Fibroblast of upper back skin (primary cell): ENCODE measurements at places on chromosomes 2 and 18.

GRCh38 chr18:59893971-59894370, 5.8 kb upstream of the PMAIP1 start:
- DNase-seq: no peak

GRCh38 chr2:22198381-22199283, 1074.9 kb downstream of the TDRD15 start:
- no peak for DNase-seq

DNA sequence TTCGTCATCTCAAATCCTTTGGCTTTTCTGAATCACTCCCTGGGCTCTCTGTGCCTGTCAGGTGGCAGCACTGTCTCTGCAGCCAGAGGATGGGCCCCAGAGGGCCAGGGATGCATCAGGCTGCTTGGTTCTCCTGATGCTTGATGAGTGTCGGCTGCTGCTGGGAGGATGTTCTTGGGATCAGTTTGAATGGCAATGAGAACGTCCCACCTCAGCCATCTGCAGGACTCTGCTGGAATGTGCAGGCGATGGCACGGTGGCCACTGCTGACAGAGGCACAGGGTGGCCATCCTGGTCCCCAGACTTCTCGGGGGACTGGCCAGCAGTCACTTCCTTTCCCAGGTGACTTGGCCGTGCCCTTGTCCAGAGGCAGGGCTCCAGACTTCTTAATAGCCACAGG, 146.0 kb downstream of the FAM210A start:
- no peak for DNase-seq

DNA sequence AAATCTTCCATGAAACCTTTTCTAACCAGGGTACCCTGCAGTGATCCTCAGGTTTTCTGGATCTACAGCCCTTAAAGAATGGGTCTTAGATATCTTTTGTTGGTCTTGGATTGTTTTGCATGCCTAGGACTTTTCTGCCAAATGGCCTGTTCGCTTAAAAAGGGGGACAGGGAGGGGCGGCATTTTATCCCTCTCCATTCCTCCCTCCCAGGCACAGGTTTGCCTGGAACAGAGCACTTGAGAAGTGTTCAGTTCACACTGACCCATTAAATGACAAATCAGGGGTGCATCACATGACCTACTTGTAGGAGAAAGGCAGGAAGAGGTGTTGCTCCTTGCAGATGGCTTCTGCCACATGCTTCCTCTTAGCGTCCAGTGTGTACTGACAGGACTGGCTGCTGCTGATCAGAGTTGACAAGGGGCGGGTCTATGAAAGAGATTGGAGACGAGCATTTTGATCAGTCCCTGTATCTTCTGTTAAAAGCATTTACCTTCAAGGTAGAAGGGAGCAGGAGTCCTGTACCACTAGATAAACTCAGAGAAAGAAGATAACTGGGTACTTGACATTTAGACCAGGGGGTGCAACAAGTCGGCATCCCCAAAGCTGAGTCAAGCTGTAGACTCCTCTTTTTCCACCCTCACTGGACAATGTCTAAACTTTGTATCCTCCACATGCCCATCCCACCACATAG, 8.4 kb downstream of the APOB start:
- DNase-seq: no peak

- DNase-seq: peak; percentile 61
Observed at GRCh38 chr2:69911985-69912563, 2.8 kb upstream of the MXD1 start.

DNA sequence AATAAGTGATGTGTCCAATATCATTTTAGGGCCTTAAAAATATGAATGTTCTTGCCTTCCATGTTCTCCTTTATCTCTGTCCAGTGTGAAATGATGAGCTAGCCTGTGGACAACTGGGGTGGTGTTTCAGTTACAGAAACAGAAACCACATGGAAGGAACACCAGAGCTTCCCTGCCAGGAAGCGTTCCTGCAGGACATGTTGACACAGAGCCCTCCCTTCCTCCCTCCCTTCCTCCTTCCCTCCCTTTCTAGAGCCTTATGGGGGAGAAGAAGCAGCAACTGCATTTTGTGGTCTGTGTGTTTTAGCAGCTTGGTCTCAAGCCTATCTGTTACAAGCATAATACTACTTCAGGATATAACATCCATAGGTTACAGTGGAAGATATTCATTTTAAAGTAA, 539.7 kb upstream of the NETO1 start:
- DNase-seq: peak; percentile 44

- DNase-seq: peak; percentile 23
Observed at GRCh38 chr2:236785611-236786057, 216.0 kb downstream of the ACKR3 start.

DNA sequence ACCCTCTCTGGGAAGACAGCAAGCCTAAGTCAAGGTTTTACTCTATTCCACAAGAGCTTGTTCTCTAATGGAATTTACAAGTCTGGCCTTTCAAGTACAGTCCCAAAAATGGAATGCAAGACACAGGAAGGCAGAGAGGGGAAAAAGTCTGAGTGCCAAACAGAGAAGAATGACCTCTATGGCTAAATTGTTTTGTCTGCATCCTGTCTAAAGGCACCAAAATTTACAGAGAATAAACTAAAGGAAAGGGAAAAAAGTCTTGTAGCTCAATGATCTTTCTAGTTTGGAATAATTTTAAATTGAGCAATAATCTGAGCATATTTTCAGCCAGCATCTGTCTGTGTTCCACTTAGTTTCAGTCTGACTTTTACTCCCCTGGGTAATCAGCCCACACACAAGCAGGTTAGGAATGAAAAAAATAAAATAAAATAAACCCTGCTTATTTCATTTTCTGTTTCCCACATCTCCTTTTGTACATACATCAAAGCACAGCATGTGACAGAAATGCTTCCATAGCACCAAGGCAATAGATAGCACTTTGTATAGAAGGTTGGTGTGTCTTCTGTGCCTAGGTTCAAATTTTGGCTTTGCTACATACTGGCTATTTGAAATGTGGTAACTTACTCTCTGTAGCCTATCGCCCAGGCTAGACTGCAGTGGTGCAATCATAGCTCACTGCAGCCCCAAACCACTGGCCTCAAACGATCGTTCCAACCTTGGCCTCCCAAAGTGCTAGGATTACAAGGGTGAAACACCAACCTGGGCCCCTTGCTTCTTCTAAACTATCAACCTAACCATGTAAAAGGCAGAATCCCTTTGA, 105.1 kb downstream of the SLC8A1 start:
- DNase-seq: peak; percentile 82

GRCh38 chr2:8652774-8653426, 29.0 kb upstream of the ID2 start:
- DNase-seq: no peak

DNA sequence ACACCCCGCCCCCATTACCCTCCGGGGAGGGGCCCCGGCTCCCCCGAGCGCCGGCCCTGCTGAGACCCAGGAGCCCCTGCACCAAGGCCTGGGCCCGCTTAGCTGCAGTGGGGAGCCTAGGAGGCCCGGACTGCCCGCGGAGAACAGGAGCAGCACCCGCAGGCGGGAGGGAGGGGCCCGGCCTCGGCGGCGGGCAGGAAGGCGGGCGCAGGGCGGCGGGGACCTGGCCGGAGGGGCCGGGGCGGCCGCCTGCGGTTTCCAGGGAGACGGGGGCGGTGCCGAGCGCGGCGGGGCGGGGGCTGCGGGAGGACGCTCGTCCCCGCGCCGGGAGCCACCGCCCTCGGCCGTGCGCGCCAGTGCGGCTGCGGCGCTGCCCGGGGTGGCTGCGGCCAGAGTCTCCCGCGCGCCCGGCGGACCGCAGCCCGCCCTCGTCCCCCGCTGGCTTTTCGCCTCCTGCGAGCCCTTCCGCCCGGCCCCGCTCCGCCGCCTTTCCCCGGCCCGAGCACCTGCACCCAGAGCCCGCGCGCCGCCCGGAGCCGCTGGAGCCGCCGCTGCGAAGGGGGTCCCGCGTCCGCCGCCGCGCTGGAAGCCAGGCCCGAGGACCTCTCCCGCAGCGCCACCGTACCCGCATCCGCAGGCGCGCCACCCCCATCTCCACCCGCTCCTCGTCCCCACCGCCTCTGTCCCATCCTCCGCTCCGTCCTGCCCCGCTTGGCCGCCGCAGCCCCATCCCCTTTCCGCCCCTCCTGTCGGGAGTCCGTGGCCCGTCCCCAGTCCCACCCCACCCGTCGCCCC, 17.2 kb downstream of the GPC1 start:
- peak; percentile 11 for DNase-seq

DNA sequence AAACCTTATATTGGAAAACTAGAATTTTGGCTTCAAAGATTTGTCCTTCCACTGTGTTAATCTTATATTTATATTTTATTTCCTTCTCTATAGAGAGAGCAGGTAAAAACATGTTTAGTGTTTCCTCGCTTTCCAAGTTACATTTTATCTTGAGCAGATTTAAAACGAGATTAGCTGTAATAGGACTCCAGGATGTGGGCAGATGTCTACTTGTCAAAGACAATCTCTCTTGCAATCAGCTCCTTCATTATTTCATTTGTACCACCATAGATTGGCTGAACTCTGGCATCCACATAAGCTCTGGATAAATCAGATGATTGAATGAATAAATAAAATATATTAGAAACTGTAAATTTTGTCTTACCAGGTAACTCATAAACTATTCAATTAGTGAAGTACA, 17.5 kb upstream of the KANSL1L start:
- DNase-seq: no peak

DNA sequence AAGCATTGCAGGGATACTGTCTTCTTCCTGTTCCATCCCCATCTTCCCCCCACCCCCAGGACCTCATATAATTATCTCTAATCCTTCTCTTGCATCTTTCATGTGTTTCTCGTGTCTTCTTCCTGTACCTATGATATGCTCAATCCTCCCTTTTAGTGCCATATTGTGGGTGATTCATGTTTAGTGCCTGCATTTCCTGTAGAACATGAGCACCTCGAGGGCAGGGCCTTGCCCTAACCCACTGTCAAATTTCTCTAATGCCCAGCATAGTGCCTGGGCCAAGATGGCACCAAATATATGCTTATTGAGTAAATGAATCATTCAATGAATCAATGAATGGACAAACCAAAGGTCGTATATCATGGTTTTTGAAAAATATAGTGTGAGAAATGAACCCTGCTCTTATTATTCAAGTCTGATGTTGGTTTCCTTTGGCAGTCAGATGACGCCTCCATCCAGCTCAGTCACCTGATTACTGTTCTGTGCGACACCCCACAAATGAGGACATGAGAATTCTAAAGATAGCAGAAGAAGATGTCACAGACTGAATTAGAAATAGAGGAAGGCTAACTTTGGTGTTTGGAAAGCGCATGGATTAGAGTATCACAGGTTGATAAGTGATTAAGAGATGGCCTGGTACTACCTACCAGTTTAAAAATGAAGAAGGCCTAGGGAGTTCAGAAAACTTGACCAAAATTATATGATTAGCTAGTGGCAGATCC, 278.4 kb downstream of the PRKCE start:
- DNase-seq: no peak

GRCh38 chr2:198408171-198408570, 603.8 kb downstream of the PLCL1 start:
- no peak for DNase-seq

- no peak for DNase-seq
Observed at GRCh38 chr2:16127276-16127940, 187.1 kb downstream of the MYCN start.
